ENCODE measurements at places on chromosomes 12 and 14. TPM values are rescaled to one million over a fixed set of nuclear protein-coding genes. Genes with fewer than 3 reads are reported as not detected.

GCH1 gene
- total RNA-seq, result 3.5 TPM

CDKN3 gene
- total RNA-seq, result 71.4 TPM

TRPV4 gene
- total RNA-seq, result 0.08 TPM

VPS29 gene
- 143 TPM for total RNA-seq

CCDC88C gene
- total RNA-seq, result 7.2 TPM

SERPINA4 gene
- total RNA-seq, result not detected

SMCO2 gene
- 0.10 TPM for total RNA-seq

CATSPERB gene
- total RNA-seq, result not detected

OTX2 gene
- total RNA-seq, result not detected

IFI27L1 gene
- 20.5 TPM for total RNA-seq

SYCP3 gene
- total RNA-seq, result not detected

SLC39A5 gene
- not detected for total RNA-seq

PTPRO gene
- 0.06 TPM for total RNA-seq

Data from A549 treated with CORT108297 at 1 μM for 4 hours (cell line).